Ammon's horn (tissue), 1 donor: ENCODE measurements at places on chromosomes 16 and 17.

GRCh38 chr16:569445-570254 is at the start of gene PIGQ:
PIGQ (plus strand) TSS chr16:569968; CDS start chr16:574075, 4,107 bp downstream.
- peak; percentile 39 for DNase-seq

- no peak for DNase-seq
Measured at GRCh38 chr17:32970281-32970680, 21.4 kb upstream of the SPACA3 start.

DNA sequence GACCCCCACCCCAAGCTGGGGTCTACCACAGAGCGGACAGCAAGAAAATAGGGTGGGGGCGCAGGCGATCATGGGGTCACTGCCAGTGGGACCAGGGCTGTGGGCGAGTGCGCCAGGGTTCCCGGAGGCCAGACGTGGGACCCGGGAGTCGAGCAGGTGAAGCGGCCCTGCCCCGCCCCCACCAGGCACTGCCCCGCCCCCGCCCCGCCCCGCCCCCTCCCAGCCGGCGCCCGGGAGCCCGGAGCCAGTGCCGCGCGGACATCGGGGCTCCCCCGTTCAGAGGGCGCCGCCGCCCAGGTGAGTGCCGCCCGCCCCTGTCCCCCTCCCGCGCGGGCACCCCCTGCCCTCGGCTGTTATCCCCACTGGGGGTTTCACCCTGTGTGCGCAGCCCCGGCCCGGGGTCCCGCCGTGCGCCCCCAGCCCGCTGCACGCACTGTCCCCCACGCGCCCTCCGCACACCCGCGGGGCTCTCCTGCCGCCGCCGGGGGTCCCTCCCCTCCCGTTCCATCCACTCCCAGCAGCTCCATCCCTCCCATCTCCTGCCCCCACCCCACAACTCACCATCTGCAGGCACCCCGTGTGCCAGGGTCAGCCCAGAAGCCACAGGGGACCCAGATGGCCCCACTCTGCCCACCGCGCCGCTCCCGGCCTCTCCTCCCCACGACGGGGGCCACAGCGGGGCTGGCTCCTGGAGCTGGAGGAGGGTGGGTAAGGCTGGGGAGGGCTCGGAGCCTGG is at the start of gene SSTR5:
Gene SSTR5 (plus strand): TSS at position 222 of the 736 bp plus-strand sequence. CDS start 6,122 bp downstream, outside the sequence.
- no peak for DNase-seq

GRCh38 chr16:89456419-89456959 is 33.9 kb downstream of the ANKRD11 start:
- no peak for DNase-seq

GRCh38 chr16:1135459-1135825 is 17.5 kb upstream of the CACNA1H start:
- DNase-seq = no peak

- peak; percentile 67 for DNase-seq
Measured at GRCh38 chr16:15604460-15605440, 38.2 kb downstream of the MARF1 start.

DNA sequence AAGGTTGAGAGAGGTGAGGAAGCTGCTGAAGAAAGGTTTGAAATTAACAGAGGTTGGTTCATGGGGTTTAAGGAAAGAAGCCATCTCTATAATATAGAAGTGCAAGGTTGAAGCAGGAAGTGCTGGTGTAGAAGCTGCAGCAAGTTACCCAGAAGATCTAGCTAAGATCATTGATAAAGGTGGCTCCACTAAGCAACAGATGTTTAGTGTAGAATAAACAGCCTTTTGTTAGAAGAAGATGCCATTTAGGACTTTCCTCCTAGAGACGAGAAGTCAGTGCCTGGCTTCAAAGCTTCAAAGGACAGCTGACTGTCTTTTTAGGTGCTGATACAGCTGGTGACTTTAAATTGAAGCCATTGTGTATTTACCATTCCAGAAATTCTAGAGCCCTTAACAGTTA is 29.3 kb downstream of the GOSR1 start:
- no peak for DNase-seq

DNA sequence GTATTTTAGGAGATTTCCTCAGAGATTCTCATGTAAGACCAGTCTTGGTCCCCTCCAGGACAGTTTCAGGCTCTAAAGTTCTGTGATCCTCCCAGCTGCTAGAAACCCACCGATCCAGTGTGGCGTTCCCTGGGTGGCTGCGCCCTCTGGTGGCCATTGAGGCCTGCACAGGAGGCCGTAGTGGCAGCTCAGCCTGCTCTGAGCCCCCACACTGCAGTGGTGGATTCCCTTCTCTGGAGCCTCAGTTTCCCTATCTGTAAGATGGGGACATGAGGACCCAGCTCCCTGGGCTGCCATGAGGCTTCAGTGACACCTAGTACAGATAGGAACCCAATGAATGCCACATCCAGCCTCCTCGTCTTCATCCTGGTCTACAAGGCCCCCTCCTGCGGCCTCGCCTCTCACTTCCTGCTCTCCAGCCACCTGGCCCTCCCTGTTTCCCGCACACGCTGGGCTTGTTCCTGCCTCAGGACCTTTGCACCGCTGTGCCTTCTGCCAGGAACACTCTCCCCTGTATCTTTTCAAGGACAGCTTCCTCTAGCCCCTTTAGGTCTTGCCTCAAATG is 16.5 kb downstream of the CCDC102A start:
- peak; percentile 84 for DNase-seq

- no peak for DNase-seq
Measured at GRCh38 chr17:8744086-8744785, 400 bp downstream of the CCDC42 start.

DNA sequence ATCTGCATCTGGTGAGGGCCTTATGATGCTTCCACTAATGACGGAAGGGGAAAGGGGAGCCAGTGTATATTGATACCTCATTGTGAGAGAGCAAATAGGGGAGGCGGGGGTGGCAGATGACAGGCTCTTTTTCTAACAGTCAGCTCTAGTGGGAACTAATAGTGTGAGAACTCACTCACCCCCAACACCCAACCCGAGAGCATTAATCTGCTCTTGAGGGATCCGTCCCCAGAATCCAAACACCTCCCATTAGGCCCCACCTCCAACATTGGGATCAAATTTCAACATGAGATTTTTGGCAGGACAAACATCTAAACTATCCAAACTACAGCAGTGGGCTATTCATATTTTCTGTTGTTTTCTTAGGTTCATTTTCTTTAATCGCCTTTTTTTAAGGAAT is 54.4 kb downstream of the BPTF start:
- DNase-seq = no peak

- no peak for DNase-seq
Measured at GRCh38 chr16:11046382-11046931, 102.1 kb downstream of the CLEC16A start.

DNA sequence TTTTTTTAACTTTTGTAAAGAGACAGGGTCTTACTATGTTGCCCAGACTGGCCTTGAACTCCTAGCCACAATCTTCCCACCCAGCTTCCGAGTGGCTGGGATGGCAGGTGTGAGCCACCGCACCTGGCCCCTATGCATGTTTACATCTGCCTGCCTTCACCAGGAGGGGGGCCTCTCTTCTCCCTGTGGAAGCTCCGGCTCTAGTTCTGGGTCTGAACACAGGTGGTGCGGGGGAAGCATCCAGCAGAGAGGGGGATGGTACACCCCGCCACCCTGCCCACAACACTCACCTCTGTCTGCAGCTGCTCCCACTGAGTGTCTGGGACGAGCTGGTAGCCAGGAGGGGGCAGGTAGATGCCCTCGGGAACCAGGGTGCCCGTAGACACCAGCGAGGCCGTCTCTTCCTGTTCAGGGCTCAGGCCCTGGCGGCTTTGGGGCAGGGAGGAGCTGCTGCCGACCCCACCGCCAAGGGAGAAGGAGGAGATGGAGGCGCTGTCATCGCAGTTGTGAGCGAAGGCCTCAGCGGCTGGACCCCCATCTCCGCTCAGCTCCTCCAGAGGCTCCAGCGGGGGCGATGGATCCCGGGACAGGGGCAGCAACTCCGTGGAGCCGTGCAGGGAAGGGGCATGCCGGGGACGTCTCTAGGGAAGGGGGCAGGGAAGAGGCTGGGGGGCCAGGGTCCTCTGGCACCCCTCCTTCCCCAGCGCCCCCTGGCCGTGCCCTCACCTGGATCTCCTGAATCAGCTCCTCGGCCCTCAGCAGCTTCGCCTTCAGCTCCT is 10.9 kb downstream of the RABEP2 start:
- no peak for DNase-seq

DNA sequence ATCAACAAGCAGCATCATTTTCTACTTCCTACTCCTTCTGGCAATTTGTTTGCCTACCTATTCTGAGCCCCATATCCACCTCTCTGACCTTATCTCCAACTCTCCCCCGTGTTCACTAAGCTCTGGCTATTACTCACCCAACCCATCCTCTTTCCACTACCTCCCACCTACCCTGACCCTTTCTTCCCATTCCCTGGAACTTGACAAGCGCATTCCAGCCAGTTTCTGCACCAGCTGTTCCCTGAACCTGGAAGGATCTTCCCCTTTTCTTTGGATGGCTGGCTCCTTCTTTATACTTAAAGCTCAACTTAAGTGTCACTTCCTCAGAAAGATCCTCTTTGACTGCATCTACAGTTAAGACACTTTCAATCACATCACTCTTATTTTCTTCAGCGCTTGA is 2.2 kb downstream of the DCUN1D3 start:
- DNase-seq = no peak

- no peak for DNase-seq
Measured at GRCh38 chr16:19338335-19338734, 52.8 kb downstream of the CLEC19A start.

DNA sequence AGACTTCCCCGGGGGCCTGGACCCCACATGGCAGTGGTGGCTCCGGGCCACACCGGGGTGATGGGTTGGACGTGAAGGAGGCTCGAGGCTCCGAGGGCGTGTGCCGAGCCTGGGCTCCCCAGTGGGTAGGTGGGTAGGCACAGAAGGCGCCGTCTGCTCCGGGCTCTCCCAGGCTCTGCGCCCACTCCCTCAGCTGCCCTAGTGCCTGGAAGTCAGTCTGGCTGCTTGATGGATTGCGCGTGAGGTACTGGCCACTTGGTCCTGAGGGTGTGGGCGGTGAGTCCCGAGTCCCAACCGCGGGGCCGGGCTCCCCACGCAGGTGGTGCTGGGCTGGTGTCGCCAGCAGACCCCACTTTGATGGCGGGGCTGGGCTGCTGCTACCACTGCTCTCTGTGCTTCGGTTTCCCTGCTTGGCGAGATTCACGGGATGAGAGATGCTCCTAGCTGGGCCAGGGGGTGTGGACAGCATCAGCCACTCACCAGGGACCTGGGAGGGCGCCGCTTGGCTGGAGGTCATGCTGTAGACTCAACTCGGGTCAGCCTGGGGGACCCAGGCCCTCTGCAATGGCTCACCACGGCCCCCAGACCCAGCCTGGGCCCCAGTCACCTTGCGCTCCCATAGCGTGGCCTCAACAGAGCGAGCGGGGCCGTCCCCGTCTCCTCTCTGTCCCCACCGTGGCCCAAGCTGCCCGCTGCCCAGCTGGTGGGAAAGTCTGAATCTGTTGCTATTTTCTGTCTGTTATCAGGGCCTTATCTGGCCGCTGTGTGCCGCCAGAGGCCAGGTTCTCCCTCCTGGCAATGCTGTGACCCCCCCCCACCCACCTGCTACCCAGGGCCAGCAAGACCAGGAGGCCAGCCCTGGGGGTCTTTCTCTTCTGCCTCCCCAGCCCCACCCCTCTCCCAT is 26.1 kb downstream of the ZFPM1 start:
- no peak for DNase-seq

- no peak for DNase-seq
Measured at GRCh38 chr16:68366062-68366461, 55.2 kb downstream of the PRMT7 start.

GRCh38 chr16:58472827-58473226 is 27.1 kb upstream of the NDRG4 start:
- no peak for DNase-seq

GRCh38 chr16:69307091-69307490 is 4.1 kb upstream of the VPS4A start:
- DNase-seq = no peak

GRCh38 chr17:72400863-72401262 is 280.0 kb downstream of the SOX9 start:
- no peak for DNase-seq

- DNase-seq = no peak
Measured at GRCh38 chr16:11556945-11557720, 29.6 kb downstream of the LITAF start.

DNA sequence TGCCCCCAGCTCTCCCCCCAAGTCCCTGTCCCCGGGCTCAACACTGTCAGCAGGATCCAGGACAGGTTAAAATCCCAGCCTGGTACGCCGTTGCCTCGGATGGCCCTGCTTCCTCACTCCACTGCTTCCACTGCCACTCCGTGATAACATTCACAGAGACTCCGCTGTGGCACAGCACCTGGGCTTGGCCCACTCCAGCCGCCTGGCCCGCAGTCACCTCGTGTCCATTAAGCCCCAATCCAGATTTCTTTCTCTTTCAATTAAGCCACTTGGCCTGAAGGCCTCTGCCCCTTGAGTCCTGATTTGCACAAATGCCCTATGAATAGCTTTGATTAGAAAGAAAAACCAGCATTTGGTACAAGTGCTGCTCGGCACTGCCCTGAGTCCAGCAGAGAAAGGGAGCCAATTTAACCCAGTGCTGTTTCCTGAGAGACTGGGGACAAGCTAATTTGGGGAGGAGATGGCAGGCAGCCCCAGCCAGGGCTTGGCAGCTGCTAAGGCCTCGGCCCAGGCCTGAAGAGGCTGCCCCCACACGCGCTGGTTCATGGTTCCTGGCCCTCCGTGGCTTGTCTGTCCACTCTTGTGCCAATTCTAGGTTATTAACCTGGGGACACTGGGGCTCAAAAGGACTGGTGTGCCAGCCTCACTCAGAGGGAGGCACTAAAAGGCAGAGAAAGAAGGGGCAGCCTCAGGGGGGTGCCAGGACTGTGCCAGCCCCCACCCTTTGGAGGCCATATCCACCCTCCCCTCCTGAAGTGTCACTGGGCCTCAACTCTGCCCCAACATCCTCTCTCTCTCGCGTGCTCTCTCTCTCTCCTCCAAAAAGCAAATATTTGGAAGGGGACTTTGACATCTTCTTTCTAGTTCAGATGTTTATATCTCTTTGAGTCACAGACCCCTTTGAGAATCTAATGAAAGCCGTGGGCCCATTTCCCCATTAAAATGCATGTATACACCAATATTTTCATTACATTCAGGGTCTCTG is 29.8 kb upstream of the SPPL2C start:
- DNase-seq = peak; percentile 73

DNA sequence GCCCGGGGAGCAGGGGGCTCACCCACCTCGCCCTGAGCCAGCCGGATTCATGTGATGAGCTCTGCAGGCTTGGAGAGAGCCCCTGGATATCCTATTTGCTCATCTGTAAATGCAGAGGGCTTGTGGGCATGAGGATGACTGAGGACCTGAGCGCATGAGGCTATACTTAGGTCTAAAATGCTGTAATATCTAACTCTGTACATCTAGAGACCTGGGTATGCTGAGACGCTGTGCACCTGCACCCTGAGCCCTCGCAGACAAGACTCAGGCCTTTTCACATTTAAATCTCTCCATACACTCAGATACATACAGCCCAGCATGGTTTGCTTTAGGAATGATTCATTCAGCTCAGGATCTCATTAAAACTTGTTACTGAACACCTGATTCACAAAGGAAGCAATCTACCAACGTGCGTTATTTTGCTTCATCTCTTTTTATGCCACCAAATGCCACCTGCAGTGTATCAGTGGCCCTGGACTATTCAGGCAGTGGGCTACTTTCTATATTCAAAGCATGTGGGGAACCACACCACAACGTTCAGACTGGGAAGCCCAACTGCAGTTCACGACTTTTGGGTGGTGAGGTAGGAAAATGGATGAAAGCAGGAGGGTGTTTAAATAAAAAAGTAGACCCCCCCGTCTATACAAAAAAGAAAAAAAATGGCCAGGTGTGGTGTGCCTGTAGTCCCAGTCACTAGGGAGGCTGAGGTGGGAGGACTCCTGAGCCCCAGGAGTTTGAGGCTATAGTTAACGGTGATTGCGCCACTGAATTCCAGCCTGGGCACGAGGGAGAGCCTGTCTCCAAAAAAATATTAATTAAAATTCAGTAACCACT is 12.0 kb downstream of the USP7 start:
- no peak for DNase-seq
